Activated CD8-positive, alpha-beta T cell treated with anti-CD3 and anti-CD28 coated beads for 36 hours (primary cell): ENCODE measurements at places on chromosomes 1 and 21. TPM values are rescaled to one million over a fixed set of nuclear protein-coding genes. Genes with fewer than 3 reads are reported as not detected.
A peak's percentile ranks its signal among the peaks of the same experiment; 100 is the strongest.

DNA sequence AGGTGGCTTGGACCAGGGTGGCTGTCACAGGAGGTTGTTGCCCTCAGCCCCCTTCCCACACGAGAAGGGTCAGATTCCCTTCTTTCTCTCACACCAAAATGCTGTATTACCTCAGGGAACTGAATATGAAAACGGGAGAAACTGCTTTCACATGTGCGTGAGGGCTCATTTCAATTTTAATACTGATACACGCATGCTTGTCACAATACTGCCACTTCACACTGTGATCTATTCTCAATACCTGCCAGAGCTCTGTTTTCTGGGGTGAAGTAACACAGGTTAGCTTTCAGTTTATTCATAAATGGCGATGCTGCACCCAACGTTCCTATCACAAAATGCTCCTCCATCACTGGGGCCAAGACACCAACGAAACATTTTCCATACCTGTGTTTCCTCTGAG lies 181.8 kb downstream of the APP start:
- DNase-seq = no peak

DNA sequence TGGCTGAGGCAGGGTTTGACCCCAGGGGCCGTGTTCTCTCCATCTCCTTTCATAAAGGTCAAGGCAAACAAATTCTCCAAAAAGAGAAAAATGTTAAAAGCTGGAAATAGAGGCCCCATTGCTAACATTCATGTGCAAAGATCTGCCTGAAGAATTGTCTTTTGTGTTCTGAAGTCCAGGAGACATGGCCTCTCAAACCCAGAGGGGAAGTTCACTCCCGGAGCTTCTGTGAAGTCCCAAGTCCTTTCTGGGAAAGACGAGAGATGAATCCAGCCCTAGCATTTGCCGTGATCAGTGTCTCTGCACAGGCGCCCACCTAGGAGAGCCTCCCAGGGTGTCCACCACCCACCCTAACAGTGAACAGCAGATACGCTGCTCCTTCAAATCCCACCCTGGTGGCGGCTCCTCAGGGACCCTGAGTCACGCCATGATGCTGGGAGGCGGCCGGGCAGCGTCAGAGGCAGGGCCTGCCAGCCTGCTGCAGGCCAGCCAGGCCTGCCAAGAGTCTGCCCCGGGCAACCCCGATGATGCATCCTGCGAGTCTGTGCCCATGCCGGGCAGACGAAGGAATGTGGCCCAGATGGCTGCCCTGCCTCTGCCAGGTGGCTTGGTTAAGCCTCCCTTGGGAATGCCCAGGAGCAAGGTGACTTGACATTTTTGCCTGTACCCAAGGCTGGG lies 5.2 kb upstream of the C2CD2 start:
- no peak for DNase-seq

GRCh38 chr1:125086611-125087010 lies 3901.8 kb downstream of the SRGAP2C start:
- no peak for DNase-seq

DNA sequence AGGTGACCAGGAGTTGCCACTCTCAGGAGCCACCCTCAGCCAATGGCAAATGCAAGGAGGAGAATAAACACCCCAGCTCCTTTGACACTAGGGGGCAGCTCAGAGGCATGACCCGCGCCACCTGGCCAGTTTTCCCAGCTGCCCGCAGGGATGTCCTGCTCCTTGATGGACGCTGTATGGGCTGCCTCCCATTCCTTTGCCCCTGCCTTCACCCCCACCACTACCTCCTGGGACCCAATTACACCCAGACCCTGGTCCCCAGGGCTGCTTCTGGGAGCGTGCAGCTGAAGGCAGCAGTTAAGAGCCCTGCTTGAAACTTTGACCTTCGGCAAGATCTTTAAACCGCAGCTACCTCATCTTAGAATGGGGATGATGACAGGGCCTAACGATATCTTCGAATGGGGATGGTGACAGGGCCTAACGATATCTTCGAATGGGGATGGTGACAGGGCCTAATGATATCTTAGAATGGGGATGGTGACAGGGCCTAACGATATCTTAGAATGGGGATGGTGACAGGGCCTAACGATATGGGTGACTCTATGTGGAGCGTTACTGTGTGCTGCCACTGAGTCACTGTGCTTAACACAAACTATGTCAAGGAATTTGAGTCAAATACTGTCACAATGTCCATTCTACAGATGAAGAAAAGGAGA lies 163.0 kb upstream of the KAZN start:
- DNase-seq = no peak

DNA sequence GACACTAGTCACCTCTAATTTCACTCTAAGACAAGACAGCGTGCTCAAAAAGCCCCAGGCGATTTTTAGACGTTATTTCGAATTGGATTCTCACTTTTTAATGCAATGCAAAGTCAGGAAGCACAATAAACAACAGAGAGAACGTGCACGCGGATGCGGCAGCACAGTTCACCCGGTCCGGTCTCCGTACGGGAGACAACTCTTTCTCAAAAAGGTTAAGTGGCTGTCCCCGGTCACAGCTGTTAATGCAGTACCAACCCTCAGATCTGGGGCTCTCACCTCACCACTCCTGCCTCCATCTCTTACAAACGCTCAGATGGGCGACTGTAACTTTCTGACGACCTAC lies 1.2 kb downstream of the HP1BP3 start:
- no peak for DNase-seq

Gene MYBPH
- total RNA-seq = not detected

Gene POU3F1
- 0.16 TPM for total RNA-seq

Gene SELP
- 0.81 TPM for total RNA-seq

- peak; percentile 79 for DNase-seq
These were observed 486 bp downstream of the SLC27A3 start for GRCh38 chr1:153775458-153776327.
